ENCODE measurements at places on chromosomes 13 and 19.
A peak's percentile ranks its signal among the peaks of the same experiment; 100 is the strongest.

- no peak for DNase-seq
Measured at GRCh38 chr13:50152224-50152623, 137.0 kb downstream of the KCNRG start.

DNA sequence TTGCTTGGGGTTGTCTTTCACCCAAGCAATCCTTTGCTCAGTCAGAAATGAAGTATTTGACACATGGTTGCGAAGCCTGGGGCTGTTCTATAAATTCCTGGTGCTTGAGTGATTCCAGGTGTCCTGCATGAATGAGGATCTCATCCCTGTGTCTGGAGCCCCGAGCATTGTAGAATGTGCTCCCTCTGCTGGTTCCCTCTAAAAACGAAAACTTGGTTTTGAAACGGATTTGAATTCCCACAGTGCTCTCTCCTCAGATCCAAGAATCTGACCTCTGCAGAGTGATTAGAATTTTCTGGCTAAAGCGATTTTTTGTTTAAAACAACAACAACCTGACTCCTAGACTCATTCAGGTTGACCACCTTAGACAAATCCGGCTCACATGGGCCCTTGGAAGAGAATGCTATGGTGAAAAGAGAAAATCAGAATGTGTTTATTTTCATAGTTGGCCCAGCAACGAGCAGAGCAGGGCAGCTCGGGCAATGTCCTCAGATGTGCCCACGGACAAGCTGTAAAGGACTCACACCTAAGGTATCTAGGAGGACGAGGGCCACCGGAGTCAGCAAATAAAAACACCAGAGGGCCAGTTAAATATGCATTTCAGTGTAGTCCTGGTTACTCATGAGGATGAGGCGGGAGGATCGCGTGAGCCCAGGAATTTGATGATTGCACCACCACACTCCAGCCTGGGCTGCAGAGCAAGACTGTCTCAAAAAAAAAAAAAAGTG lies 8.7 kb upstream of the ATP12A start:
- no peak for DNase-seq

GRCh38 chr13:84255226-84255797 lies 373.0 kb upstream of the SLITRK1 start:
- DNase-seq = no peak

DNA sequence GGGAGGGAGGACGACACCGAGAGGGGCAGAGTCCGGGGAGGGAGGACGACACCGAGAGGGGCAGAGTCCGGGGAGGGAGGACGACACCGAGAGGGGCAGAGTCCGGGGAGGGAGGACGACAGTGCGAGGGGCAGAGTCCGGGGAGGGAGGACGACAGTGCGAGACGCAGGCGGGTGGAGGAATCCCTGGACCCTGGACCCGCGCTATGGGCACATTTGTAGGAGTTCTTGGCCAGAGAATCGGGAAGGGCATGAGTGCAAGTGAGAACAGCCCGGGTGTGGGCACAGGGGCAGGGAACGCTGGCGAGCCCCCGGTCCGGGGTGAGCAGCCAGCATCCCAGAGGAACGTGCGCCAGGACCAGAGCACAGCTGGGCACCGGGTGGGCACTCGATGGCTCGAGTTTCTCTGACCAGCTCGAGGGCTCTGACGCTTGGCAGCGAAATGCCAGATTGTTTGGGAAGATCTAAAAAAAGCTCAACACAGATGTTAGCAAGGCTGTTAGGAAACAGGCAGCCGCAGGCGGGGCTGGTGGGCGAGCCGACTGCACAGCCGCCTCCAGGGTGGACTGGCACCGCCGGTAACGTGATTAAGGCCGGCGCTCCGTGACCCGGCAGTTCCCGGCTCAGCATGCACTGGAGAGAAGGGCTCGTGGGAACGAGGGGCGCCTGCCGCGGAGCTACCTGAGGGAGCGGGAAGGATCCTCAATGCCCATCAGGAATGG lies 17.9 kb upstream of the C2CD4C start:
- DNase-seq = no peak

DNA sequence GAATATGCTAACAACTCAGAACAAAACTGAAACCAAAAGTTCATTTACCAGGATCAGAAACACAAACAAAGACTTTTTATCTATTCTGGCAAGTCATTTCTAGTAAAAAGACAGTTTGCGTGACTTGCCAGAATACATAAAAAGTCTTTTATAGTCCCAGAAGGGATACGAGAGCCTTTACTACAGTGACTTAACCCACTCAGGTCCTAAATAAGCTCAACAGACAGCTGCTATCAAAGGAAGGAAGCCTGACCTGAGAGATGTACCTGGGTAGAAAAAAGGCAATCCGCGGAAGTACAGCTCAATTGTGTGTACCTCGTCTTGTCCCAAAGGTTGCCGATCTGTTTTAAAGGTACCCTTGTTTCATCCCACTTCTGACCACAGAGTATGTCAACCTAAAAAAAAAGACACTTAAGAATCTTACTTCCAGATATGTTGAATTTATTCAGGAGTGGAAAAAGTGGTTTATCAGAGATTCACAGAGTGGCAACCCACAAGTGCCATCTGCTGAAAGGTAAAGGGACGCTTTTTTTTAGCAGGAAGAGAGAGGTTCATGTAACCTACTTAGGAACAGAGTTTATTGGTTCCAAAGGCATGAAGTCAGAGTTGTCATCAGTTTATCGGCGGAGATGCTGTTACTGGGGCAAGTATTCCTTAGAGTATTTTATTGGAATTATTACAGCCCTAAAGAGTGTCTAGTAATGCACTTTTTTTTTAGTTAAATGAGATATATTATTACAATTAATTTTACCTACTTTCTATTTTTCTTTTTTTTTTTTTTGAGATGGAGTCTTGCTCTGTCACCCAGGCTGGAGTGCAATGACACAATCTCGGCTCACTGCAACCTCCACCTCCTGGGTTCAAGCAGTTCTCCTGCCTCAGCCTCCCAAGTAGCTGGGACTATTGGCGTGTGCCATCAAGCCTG lies 69.7 kb upstream of the C1QTNF9B start:
- no peak for DNase-seq

- DNase-seq = no peak
Measured at GRCh38 chr19:3708207-3708931, at the start of gene TJP3. TJP3 (plus strand) TSS chr19:3708384; CDS start chr19:3728433, 20,049 bp downstream.

GRCh38 chr19:45424191-45425058 lies 708 bp upstream of the ERCC1 start:
- DNase-seq = no peak

DNA sequence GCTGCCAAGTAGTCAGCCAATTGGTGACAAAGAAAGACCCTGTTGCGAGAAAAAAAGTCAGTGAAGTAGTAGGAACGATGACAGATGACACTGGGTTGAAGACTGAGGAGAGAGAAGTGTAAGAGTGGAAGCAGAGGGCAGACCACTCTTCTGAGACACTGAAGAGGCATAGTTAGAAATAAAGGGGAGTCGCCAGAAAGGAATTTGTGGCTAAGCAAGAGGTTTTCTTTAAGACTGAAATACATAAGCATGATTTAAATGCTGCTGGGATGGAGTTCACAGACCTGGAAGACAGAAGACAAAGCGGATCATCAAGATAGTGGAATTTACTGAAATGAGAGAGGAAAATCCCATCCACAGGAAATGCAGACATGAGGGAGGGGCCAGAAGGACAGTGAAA lies 56.2 kb upstream of the USPL1 start:
- no peak for DNase-seq

GRCh38 chr19:37655301-37655688 lies at the start of gene ZFP30:
ZFP30 (minus strand) TSS chr19:37655465; CDS start chr19:37647822, 7,643 bp downstream.
- DNase-seq = peak; percentile 40

- no peak for DNase-seq
Measured at GRCh38 chr13:40484101-40484800, 182.2 kb downstream of the FOXO1 start.

GRCh38 chr13:24740014-24740890 lies 23.7 kb upstream of the RNF17 start:
- DNase-seq = no peak

DNA sequence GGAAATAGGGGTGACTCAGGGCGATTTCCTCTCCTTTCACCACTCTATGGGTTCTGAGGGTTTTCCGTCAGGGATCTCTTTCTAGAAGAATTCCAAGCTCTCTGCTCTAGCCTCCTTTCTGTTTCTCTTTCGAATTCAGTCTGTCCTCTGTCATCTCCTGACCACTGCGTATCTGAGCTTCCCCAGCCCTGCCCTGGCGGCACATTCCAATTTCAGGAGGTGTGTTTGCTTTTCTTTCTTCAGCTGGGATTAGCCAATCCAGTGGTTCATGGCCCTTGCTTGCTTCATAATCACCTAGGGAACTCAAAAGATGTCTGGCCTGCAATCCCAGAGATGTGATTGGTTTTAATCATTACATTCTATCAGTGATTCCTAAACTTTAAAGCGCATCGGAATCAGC lies 9.4 kb downstream of the IFNL2 start:
- no peak for DNase-seq

- no peak for DNase-seq
Measured at GRCh38 chr13:31174018-31174417, 12.3 kb upstream of the HSPH1 start.

DNA sequence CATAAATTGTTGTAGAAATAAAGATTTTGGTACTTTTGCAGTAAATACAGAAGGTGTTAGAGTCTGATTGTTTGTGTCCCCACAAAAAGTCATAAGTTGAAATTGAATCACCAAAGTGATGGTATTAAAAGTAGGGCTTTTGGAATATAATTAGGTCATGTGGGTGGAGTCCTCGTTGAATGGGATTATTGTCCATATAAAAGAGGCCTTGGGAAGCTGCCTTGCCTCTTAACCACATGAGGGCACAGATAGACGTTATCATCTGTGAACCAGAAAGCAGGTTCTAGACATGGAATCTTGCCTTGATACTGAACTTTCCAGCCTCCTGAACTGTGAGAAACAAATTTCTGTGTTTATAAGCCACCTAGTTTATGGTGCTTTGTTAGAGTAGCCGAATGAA lies 186.8 kb downstream of the PRR20E start:
- DNase-seq = no peak

Measured in stimulated activated CD8-positive, alpha-beta memory T cell treated with anti-CD3 and anti-CD28 coated beads, Interleukin-2, amount 100 ng/mL, for 1 hour (primary cell).